ENCODE measurements at places on chromosomes 12 and 14.
A peak's percentile ranks its signal among the peaks of the same experiment; 100 is the strongest.

DNA sequence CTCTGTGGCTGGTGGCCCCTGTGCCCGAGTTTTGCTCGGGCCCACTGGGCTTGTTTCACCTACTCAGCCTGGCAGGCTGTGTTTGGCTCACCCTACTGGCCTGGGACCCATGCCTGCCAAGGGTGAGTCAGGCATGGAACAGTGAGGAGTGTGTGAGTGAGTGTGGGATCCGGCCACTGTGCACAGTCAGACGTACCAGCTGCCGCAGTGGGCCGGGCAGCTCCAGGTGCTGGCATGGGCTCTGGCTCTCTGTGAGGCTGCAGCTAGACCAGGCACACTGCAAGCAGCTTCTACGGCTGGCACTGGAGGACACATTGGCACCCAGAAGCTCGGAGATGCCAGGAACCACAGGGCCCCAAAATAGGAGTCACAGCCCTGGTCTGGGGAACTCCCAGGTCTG is 40.6 kb downstream of the HSD17B6 start:
- no peak for DNase-seq

- DNase-seq, result no peak
Observed at GRCh38 chr14:73467800-73468199, 9.5 kb upstream of the NUMB start.

DNA sequence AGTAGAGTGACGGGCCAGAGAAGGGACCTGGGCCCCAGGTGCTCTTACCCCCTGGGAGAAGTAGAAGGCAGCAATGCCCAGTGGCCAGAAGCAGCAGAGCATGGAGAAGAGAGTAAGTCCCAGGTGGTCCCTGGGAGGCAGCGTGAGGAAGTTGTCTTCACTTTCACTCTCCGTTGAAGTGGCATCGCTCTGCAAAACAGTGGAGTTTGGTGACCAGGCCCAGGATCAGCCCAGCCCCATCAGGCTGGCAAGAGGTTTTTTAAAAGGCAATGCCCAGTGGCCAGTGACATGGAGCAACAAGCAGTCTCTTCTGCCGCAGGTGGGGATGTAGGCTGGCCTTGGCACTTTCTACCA is 18.2 kb downstream of the SYNDIG1L start:
- DNase-seq, result no peak

- DNase-seq, result no peak
Observed at GRCh38 chr14:87863047-87863446, 129.9 kb downstream of the GALC start.

- DNase-seq, result peak; percentile 63
Observed at GRCh38 chr12:9634177-9634803, 26.6 kb upstream of the KLRB1 start.

DNA sequence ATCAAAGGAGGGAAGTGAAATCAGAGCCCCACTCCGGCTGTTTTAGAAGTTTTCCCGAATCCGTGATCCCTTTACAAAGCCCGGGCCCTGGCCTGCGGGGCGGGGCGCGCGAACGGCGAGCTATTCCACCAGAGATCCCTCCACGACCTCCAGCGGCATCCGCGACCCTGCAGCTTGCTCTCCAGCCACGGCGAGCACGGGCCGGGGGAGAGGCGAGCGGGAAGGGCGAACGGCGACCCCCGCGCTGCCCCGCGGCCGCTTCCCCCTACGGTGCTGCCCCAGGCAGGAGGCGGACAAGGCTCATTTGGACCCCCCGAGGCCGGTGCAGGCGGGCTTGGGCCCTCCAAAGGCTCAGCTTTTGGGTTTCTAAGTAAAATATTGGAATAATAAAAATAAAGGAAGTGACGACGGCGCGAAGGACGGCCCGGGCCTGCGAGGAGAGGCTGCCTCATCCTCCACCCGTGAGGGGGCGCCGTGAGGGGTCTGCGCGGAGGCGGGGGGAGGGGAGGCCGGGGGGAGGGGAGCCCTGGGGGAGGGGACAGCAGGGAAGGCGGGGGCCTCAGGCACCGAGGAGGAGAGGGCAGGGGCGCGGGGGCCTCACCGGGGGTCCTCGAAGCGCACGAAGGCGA is 613 bp downstream of the SRSF9 start:
- no peak for DNase-seq

- DNase-seq, result no peak
Observed at GRCh38 chr14:87131879-87132278, 861.1 kb downstream of the GALC start.

GRCh38 chr12:18432206-18432605 is 170.9 kb downstream of the PIK3C2G start:
- DNase-seq, result no peak

- DNase-seq, result no peak
Observed at GRCh38 chr14:69356903-69357543, 41.1 kb downstream of the ERH start.

Measured in activated CD4-positive, alpha-beta T cell treated with anti-CD3 and anti-CD28 coated beads for 1 hour (primary cell).